GM03348 (cell line): ENCODE measurements at places on chromosomes 6 and 20.
A peak's percentile ranks its signal among the peaks of the same experiment; 100 is the strongest.

- DNase-seq, result no peak
Observed at GRCh38 chr20:13094976-13095375, 86.2 kb downstream of the SPTLC3 start.

GRCh38 chr6:20454204-20454824 lies 52.6 kb downstream of the E2F3 start:
- no peak for DNase-seq

- DNase-seq, result no peak
Observed at GRCh38 chr20:18835466-18836256, 22.1 kb downstream of the SCP2D1 start.

DNA sequence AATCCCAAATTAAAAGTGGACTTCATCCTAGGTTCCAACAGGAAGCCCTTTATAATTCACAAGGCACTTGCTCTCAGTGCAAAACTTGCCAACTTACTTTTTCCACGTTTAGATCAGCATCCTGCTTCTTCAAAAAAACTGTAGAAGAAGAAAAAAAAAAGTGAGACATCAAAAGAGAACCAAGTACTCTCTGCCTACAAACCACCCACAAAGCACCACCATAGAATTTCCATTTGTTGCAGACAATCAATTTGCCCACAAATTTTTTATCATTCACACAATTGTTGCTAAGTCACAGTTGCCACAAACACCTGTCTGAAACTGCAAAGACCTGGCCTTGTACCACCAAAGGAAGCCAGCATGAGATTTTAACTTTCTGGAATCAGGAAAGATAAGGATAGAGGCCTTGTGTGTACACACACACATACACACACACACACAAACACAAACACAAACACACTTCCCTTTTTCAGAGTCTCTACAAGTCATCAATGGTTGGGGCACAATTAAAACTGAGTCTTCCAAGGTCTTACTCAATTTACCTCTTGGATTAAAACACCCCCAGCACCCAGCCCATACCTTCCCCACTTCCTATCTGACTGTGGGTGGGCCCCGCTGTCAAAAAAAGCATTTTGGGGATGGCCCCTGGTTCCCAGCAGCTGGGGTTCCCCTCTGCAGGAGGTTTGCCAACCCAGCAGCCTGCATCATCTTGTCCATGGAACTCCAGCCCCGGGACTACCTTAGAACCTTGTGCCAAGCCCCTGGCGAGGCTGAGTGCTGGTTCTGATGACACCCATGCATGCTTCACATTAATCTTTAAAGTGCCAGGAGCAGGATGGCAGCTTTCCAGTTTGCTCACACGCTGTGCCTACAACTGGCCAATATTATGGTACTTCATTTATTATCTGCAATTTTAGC lies 26.5 kb downstream of the FYN start:
- DNase-seq, result no peak

GRCh38 chr20:25048519-25048952 lies 9.4 kb downstream of the ACSS1 start:
- DNase-seq, result no peak

- DNase-seq, result peak; percentile 52
Observed at GRCh38 chr6:150229436-150230163, 86.8 kb downstream of the PPP1R14C start.
